Foreskin keratinocyte (primary cell): ENCODE measurements at places on chromosomes 6 and 20. TPM values are rescaled to one million over a fixed set of nuclear protein-coding genes. Genes with fewer than 3 reads are reported as not detected.

TBC1D22B gene
- 11.0 and 11.1 TPM in 2 replicates for total RNA-seq

C20orf96 gene
- 1.7 and 1.8 TPM in 2 replicates for total RNA-seq

VSX1 gene
- total RNA-seq: not detected in 2 replicates

TMEM217 gene
- total RNA-seq: 0.63 and 0.78 TPM in 2 replicates

YTHDF1 gene
- total RNA-seq: 36.2 and 36.4 TPM in 2 replicates

BEND3 gene
- total RNA-seq: 8.3 and 8.4 TPM in 2 replicates

NOL4L gene
- total RNA-seq: 1.5 and 1.7 TPM in 2 replicates

DEFB132 gene
- not detected in 2 replicates for total RNA-seq

HMGCLL1 gene
- not detected in 2 replicates for total RNA-seq

SMLR1 gene
- not detected in 2 replicates for total RNA-seq
